SK-N-SH treated with all-trans-retinoic acid at 6 μM for 48 hours (cell line): ENCODE measurements at places on chromosomes 2 and 18.

DNA sequence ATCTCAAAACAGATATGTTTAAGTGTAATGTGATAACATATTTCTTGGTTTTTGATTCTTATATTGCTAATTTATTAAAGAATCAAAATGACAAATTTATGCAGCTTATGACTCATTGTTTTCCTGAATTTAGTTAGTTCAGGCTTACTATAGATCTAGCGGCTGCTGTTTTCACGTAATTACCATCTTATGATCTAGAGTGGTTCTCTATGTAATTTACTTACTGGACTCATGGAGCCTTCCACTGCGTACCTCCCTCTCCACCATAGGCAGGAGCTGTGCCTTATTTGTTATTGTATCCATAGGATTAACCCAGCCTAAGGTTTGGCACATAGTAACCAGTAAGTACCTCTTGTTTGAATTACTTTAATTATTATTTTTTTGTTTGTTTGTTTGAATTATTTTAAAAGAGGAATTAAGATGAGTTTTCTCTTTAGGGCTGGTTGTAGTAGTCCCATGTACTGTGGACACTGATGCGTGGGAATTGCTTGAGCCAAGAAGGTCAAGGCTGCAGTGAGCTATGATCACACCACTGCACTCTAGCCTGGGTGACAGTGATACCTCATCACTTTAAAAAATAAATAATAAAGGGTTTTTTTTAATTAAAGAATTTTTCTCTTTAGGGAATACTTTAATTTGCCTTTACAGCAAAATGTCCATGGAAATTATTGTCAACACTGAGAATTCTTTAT lies 165.5 kb downstream of the PHLPP1 start:
- ATAC-seq: no peak

- ATAC-seq: no peak
These were observed 709.9 kb upstream of the PKDCC start for GRCh38 chr2:41337956-41338355.

- peak; percentile 60 for ATAC-seq
These were observed 96.3 kb downstream of the UBE2E3 start for GRCh38 chr2:181076658-181077057.

- ATAC-seq: no peak
These were observed 64.1 kb downstream of the BCL2L11 start for GRCh38 chr2:111184725-111185310.

GRCh38 chr2:237661799-237662328 lies 34.5 kb downstream of the LRRFIP1 start:
- no peak for ATAC-seq

- no peak for ATAC-seq
These were observed 197.9 kb downstream of the EPHA4 start for GRCh38 chr2:221374234-221374633.

DNA sequence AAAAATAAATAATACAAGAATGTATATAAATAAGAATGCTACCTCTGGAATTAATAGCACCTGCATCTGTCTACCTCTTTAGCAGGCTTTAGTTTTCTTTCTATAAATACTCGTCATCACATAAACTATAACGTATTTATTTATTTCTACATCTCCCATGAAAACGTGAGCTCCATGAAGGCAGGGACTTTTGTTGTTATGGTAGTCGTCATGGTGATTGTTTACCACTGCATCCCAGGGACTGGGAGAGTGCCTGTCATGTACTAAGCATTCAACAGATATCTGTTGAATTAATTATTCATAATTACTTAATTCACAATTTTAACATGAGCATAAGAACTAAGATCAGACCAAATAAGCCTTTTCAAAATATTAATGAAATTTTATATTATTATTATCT lies 386.6 kb downstream of the NRXN1 start:
- ATAC-seq: no peak

- ATAC-seq: no peak
These were observed 49.9 kb upstream of the CALCRL start for GRCh38 chr2:187497858-187498463.

- no peak for ATAC-seq
These were observed 17.7 kb upstream of the MAL start for GRCh38 chr2:95007822-95008221.

DNA sequence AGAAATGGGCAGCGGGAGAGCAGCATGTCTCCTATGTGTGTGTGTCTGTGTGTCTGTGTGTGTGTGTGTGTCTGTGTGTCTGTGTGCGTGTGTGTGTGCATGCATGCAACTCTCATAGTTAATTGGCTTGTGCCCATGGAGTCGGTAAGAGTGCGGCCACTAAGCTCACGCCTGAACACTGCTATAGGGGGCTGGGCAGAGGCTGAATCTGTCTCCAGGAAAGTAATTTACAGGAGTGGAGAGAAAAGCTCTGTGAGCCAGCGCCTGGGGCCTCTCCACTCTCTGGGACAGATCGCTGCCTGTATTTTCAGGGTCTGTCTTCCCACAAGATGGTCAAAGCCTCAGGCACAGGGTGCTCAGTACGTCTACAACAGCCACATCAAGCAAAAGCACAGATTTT lies 553.4 kb downstream of the TNS1 start:
- ATAC-seq: no peak

DNA sequence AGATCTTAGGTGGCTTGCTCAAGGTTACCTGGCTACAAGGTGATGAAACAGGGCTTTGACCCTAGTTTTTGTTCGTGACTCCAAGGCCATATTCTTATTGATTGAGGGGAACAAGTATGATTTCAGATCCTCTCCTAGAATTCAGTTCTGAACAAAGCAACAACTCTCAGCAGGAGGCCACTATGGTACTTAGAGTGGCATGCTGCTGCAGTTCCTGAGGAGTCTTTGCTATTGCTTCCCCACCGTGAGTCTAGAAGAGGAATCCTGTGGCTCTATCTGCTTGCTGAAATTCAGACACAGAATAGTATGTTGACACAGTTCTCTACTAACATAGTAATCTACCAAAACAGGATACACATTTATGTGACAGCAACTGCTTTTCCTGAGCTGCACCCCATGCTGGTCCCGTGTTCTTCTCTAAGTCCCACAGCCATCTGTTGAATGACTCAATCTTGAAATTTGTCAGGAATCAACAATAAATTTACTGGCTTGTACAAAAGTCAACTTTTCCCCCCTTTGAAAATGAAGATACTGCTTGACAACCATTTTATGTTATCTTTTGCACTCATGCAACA lies 4.1 kb downstream of the TGFBRAP1 start:
- no peak for ATAC-seq

DNA sequence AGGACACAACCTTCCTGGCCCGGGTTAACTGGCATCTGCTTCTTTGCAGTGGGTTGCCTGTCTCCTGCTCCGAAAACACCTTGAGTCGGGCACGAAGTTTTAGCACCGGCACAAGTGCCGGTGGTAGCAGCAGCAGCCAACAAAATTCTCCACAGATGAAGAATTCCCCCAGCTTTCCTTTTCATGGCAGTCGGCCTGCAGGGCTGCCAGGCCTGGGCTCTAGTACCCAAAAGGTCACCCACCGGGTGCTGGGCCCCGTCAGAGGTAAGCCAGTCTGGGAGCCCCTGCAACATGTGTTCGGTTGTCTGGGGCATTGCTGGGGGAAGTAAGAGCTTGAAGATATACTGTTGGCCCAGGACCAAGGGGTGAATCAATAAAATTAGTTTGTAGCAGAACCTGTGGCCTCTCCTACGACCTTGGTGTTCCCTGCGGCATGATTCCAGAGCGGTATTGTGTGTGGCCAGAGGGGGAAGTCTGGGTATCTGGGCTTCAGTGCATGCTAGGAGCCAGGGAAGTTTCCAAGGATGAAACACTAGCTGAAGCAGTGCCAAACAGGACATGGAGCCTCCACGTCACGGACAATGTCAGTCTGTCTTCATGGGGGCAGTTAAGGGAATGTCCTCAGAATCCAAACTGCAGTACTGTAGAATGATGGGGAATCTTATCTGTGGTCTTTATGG lies 7.8 kb downstream of the AGBL5 start:
- ATAC-seq: no peak

DNA sequence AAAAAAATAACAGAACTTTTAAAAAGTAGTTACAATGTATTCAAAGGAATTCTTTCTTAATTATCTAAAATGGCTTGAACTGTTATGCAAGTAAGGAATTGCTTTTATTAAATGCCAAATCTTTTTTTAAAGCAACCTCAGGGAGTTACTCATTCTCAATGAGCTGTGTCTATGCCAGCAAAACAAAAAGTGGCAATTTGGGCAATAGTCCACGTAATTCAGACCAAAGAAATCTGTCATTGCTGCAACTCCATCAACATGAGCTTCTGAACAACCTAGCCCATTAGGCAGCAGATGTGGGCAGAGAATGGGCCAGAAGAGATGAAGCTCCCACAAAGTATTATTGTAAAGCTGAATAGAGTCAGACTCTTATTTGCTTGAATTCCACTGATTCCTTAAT lies 118.4 kb downstream of the ALK start:
- no peak for ATAC-seq

GRCh38 chr2:168851674-168852320 lies 38.4 kb downstream of the SPC25 start:
- ATAC-seq: peak; percentile 88

DNA sequence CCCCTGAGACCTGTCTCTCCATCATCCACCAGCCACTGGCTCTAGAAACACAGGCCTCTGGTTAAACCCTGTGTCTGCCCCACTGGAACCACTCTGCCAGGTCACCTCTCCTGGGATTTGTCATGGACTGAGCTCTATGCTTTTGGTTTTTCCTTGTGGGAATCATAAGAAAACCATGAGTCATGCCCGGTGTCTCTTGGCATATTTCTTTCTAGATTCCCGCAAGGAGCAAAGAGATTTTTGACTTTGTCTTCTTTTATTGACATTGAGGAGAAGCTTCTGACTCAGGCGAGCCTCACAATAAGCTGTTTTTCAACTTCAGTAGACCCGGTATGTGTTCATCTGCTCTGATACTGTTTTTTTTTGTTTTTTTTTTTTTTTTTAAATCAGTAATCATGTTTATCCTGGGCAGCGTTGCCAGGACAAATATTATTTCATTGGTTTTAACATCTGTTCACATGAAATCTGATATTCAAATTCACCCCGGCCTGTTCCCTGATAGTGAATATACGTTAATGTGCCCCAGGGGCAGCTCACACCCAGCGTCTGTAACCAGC lies 207.1 kb downstream of the ACKR3 start:
- ATAC-seq: no peak

GRCh38 chr2:143152637-143153036 lies 23.4 kb downstream of the ARHGAP15 start:
- ATAC-seq: no peak

DNA sequence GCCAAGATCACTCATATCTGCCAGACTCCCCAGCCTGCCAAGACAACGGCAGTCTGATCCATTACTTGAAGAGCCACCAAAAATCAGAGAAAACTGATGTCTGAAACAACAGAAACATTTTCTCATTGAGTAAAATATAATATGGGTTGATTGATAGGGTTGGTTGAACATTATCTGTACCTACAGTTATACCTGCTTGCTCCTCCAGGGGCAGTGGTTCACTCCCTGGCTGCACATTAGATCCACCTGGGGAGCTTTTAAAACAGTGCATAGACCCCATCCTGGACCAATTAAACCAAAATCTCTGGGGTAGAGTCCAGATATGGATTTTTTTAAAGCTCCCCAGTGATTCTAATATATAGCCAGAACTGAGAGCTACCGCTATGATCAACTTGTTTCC lies 43.6 kb upstream of the SLC14A2 start:
- no peak for ATAC-seq

GRCh38 chr2:44686561-44686960 lies 254.9 kb upstream of the SIX3 start:
- peak; percentile 92 for ATAC-seq

GRCh38 chr2:156883804-156884203 lies 373.7 kb upstream of the GALNT5 start:
- ATAC-seq: no peak

DNA sequence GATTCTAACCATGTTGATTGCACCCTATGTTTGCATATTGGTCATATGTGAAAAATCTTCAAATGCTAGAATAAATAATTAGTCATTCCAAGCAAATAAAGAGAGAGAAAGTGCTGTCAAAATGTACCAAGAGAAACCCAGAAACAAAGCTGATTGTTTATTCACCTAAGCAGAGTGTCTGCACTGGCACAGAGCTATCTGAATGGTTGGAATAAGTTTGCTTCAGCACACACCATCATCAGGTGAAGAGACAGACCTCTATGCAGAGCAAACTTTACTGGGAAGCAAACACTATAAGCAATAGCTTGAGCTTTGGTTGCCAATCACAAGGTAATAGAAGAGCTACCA lies 25.4 kb downstream of the DSG4 start:
- ATAC-seq: no peak

DNA sequence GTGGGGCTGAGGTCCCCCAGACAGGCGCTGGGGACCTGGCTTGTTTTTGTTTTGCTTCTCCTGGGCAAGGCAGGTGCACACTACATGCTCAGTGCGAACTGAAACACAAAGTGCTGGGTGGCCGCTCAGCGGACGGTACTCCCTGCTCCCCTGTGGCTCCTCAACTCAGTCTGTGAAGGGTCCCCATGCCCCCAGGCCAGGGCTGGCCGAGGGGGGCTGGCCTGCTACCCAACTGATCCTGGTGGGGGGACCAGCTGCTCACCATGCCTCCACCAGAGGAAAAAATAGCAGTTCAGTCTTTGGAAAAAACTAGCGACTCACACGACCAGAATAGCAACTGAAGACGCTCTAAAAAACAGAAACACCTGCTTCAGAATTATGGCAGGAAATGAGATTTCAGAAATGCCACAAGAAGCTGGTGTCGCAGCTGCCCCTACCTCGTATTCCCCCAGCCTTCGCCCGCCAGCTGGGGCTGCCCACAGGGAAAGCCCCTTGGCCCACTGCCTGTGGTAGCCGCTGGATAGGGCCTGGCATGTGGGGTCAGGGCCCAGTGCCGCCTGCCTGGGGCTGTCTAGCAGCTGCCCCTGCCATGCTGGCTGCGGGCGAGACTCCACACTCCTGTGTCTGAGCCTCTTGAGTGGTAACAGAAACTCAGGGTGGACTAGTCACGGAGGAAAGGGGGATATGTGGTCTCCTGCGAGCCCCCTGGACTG lies 43.7 kb downstream of the MEX3C start:
- no peak for ATAC-seq

- no peak for ATAC-seq
These were observed 242.1 kb downstream of the TMX3 start for GRCh38 chr18:68472701-68473295.

DNA sequence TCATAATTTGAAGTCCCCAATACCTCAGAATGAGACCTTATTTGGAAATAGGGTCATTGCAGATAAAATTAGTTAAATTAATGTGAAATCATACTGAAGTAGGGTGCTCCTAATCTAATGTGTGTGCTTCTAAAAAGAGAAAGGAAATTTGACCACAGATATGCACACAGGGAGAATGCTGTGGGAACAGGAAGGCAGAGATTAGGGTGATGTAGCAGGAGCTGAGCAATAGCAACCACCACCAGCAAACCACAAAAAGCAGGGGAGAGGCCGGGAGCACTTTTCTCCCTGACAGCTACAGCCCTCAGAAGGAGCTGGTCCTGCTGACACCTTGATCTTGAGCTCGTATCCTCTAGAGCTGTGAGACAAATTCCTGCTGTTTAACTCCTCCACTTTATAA lies 24.6 kb upstream of the SCG2 start:
- ATAC-seq: peak; percentile 34; the same call in 2 of the 3 replicates

- no peak for ATAC-seq
These were observed 55.9 kb upstream of the ZNF385B start for GRCh38 chr2:179917272-179917671.

GRCh38 chr18:1663879-1664705 lies 759.4 kb downstream of the ADCYAP1 start:
- peak; percentile 68 for ATAC-seq
